Esophagus mucosa (tissue), 1 donor: ENCODE measurements at places on chromosomes 5 and 9.
A peak's percentile ranks its signal among the peaks of the same experiment; 100 is the strongest.

GRCh38 chr5:67902497-67902830 is 313.1 kb upstream of the PIK3R1 start:
- no peak for ATAC-seq

DNA sequence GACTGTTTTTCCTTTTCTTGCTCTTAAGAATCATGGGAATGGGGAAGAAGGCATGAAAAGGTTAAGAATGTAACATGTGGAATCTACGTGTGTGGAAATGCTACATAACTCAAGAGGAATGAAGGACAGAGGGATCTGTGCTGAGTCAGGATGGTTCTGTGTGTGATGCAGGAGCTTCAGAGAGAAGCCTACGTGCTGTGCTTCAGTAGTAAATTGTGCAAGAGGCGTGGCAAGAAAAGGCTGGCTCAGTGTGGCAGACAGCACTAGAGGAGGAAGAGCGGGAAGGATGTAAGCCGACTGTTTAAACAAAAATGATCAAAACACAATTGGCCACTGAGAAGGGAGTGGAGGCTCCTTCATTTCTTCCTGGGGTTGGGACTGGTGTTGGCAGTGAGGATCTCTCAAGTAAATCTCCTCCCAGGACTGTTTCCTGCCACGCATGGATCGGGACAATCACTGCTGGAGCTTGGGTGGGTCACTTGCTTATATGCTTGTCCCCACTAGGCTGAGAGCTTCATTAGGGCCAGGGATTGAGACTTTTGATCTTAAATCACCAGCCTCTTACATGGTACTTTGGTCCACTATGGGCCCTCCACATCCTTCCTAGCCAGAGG is 59.4 kb upstream of the BASP1 start:
- peak; percentile 96 for ATAC-seq

GRCh38 chr9:19939734-19940278 is 151.0 kb upstream of the SLC24A2 start:
- no peak for ATAC-seq

- peak; percentile 81 for ATAC-seq
Measured at GRCh38 chr5:163408311-163408923, 29.0 kb upstream of the CCNG1 start.

DNA sequence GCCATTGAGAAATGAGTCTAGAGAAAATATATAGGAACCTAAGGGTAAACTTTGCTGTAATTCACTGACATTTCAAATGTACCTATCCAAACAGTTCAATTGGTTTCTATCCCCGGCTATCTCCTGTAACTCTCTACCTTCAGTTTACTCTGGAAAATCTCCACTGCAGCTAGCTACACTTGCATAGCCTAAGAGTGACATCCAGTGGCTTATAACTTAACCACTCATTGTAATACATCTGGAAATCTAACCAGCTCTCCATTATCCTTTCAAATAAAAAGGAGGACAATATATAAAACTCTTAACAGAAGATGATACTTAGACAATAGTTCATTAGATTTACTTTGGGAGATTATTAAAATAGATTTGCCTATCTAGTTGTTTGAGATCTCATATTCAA is 35.3 kb upstream of the SPDL1 start:
- peak; percentile 42 for ATAC-seq

DNA sequence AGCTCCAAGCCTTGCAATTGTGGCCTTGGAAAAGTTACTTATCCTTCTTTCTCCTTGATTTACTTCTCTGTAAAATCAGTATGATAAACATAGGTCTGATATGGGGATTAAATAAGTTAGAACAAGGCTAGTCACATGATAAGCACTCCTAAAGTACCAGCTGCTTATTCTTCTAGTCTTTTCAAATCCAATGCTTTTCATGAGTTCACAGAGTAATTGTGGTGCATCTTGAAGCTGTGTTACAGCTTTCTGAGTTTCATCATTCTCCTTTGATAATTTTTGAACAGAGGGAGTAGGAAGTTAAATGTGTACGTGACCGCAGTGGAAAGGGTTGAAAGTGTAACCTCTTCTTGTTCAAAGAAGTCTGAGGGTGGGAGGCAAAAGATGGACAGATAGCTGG is 38.8 kb upstream of the CCDC112 start:
- no peak for ATAC-seq

DNA sequence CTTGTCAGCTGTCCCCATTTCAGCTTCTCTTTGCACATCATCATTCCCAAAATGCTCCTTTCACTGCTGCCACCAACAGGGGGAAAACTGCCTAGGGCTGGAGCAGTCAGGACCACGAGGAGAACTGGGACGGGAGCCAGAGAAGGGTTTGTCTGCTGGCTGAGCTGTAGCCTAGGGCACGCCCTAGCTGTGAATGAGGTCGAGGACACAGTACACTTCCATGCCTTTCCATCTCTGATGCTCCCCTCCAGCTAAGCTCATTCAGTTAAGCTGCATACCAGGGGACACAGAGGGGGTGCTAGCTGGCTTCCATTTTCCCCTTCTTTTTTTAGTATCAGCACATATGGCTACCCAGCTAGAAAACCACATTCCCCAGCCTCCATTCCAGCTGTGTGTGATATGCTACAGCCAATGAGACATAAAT is 64.7 kb downstream of the STK10 start:
- ATAC-seq, result no peak

DNA sequence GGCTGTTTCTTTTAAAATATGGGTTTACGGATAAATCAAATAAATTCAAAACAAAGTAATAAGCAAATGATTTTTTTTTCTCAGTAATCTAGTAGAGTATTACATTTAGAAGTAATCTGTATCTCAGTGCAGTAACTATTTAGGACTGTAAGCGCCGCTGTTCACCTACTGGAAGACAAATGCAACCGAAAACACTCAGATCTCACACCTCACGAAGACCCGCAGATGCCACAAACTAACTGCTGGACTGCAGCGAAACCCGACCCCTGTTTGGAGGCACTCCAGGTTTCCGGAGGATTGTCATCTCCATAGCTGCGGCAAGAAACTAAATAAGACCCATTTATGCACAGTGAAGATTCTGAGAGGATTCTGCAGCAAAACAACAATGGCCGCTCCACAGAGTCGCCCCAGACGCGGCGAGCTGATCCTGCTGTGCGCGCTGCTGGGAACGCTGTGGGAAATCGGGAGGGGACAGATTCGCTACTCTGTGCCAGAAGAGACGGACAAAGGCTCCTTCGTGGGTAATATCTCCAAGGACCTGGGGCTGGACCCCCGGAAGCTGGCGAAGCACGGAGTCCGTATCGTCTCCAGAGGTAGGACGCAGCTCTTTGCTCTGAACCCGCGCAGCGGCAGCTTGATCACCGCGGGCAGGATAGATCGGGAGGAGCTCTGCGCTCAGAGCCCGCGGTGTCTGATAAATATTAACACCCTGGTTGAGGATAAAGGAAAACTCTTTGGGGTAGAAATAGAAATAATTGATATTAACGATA is at the start of gene PCDHGA8:
Gene PCDHGA8, plus strand, starts transcription at position 205 of the 770 bp plus-strand sequence. Its CDS starts 181 bp downstream, at position 386.
- ATAC-seq, result no peak

- ATAC-seq, result no peak
Measured at GRCh38 chr5:9174446-9174845, 371.4 kb downstream of the SEMA5A start.

DNA sequence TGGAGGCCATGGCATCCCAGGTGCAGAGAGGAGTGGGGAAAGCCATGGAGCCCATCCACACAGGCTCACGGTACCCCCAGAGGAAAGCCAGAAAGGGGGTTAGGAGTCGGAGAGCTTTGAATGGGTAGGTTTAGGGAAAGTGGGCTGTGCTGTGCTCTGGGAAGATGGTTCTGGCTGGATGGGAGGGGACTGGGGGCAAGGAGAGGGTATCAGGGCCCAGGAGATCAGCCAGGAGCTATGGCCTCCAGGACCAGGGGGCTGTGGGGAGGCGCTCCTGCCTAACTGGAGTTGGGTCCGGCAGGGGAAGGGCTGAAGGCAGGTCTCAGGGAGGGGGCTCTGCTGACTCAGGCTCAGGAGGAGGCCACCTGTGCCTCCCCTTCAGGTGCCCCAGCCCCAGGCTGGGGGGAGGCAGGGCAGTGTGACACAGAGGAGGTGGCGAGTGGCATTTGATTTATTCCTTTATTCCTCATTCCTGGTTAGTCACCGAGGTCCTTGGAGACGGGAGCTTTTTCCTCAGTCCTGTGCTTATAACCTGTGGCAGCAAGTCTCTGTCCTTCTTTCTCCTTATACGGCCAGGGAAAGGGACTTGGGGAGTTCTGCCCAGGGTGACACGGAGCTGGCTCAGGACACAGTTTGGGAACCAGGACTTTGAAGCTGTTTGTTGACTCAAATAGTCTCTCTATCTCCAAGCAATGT is 60.8 kb downstream of the TSTD2 start:
- ATAC-seq, result no peak

DNA sequence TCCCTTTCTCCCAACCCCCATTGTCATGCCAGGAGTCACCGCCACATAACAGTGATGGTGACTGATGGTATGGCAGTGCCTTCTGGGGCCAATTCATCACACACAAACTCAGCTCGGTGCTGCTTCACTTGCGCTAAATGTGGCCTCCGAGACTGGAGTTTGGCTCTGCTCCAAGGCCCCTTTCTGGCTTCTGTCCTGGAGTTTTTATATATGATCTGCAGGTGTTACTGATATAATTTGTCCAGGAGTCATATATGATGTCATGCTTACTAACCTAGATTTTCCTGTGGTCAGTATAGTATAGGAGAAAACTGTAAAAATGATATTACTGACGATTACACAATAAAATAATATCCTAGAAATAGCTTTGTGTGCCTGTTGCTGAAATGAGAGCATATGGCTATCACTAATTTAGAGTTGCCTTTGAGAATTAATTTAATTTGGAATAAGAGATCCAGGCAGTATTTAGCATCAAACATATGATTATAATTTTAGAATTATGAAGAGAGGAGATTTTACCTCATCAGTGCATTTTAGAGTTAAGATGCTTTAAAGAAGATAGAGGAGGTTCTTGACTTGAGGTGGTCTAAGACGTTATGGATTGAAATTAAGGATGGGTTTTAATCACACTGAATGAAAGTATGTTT is 334.1 kb upstream of the CD180 start:
- ATAC-seq, result no peak

- ATAC-seq, result no peak
Measured at GRCh38 chr9:18874069-18874468, 158.9 kb downstream of the SAXO1 start.

GRCh38 chr5:53924392-53924791 is 364.0 kb downstream of the NDUFS4 start:
- no peak for ATAC-seq

DNA sequence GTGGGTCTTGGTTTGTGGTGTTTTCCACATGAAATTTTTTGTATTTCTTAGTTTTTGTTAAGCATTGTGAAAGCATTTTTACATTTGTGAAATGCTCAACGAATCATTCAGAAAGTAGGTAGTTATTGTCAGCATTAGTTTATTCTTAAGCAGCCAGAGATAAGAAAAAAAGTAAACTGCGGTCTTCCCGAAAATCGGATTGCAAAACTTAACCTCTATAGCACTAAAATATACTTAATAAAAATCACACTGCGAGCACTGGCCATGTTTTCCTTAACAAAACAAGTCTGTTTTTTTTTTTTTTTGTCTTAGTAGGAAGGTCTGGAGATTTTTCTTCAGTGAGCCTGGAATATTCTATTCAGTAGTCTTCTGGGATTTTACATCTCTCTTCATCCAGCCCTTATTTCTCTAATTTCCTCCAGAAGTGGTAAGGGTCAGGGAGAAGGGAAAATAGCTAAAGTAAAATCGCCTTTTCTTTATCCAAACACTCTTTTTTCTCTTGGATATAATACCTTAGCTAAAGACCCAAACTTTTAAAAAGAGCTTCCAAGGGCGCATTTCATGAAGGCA is 289.9 kb downstream of the DMAC1 start:
- ATAC-seq, result no peak

GRCh38 chr5:145118127-145118526 is 717.0 kb downstream of the PRELID2 start:
- no peak for ATAC-seq

- ATAC-seq, result no peak
Measured at GRCh38 chr5:161372682-161373344, 173.7 kb downstream of the GABRB2 start.

DNA sequence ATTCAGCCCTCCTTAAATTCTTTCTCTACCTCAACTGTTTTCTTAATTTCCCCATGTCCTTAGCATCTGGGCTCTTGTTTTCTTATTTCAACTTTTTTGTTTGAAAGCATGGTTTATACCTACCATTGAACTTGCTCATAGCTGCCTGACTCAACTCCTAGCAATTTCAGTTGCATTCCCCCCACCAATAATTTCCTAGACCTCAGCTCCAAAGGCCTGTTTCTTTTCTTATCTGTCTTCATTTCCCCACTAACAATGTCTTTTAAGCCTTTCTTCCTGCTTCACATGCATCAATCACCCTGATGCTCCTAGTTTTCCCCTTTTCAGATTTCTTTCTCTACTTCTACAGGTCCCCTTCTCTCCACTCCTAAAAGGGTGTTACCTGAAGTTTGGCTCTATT is 129.7 kb upstream of the PDE4D start:
- ATAC-seq, result no peak

DNA sequence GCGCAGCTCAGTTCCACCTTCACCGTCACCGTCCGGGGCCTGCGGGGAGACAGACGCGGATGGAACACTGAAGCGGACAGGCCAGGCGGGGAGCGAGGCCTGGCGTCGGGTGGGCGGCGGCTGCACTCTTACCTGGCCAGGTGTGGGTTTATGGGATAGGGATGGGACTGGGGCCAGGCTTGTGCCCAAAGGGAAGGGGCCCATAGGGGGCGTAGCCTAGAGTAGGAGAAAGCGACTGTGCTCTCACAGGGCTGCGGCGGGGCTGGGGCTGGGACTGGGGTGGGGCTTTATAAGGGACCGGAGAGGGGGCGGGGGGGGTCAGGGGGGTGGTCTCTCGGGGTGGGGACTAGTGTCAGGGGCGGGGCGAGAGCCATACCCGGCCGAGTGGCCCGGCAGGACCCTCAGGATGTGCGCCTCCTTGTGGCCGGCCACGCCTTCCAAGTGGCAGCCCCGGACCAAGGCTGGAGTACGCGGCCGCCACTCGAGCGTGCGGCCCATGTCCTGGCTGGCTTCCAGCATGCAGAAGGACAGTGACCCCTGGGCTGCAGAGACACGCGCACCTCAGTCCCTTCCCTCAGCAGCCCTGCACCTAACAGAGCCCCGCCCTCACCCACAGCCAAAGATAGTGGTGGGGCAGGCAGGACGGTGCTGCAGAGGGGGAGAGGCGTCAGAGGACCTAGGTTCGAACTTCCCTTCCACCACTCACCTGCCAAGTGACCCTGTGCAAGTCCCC is 22.8 kb downstream of the FPGS start:
- ATAC-seq, result peak; percentile 19

- ATAC-seq, result peak; percentile 44
Measured at GRCh38 chr5:92518318-92518904, 1062.6 kb downstream of the NR2F1-AS1 start.

DNA sequence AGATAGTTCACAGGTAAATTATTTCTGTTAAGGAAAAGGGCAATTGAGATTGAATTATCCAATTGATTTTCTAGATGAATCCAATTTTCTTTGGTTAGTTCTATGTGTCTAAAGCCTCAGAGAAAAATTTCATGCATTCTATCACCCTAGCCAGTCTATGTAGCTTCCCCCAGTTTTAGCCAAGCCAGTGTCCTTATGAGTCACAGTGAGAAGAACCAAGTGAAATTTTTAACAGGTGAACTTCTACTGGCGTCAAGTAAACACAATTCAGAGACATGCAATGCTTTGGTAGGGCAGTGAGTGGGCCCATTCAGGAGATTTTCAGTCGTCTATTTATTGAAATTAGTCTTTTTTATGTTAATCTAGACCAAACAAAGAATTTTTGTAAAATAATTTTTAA is 1077.4 kb upstream of the ARRDC3 start:
- no peak for ATAC-seq
